ENCODE measurements at places on chromosomes 4 and X.

- DNase-seq: no peak
Measured at GRCh38 chr4:88268913-88269312, 15.4 kb downstream of the PPM1K start.

DNA sequence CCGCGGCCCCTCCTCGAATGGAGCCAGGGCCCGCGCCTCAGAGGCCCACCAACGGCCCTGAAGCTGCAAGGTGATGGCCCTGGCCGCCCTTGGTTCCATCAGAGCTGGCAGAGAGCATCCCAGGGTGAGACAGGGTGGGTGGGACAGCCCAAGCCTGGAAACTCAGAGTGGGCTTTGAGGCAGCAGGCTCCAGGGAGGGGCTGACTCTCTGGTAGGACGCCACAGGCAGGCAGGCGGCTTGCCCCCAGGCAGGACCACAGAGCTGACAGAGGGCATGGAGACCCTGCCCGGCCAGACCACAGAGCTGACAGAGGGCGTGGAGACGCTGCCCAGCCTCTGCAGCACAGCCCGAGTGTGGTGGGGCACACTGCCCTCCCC, 4.8 kb downstream of the MYL5 start:
- DNase-seq: no peak

- no peak for DNase-seq
Measured at GRCh38 chr4:2837110-2837903, 6.3 kb upstream of the ADD1 start.

DNA sequence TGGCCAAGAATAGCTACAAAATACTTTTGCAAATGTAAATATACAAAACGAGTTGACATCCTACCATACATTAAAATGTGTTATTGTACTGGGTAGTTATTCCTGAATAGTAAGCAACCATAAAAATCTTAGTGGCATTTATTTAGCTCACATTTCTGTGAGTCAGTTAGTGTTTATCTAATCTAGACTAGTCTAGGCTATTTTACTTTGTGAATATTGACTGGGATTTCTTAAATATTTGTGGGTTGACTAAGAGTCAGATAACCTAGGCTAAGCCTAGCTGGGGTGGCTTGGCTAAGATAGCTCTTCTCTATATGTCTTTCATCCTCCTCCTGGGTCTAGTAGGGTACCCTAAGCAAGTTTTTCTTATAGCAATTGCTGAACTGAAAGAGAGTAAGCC, 543.8 kb upstream of the DIAPH2 start:
- DNase-seq: no peak

DNA sequence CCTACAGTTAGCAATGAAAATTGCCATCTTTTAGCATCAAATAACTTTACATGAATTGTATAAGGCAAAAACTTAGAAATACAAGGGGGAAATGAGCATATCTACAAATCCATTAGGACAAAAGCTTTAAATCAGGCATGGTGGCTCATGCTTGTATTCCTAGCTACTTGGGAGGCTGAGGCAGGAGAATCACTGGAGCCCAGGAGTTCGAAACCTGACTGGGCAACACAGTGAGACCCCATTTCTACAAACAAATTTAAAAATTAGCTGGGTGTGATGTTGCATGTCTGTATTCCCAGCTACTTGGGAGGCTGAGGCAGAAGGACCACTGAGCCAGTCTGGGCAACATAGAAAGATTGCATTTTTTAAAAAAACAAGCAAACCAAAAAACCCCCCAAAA, 61.3 kb downstream of the EIF4E start:
- DNase-seq: no peak

- no peak for DNase-seq
Measured at GRCh38 chrX:4925911-4926310, 1212.5 kb upstream of the PRKX start.

GRCh38 chr4:142549248-142549647, 296.9 kb downstream of the INPP4B start:
- no peak for DNase-seq

- peak; percentile 94 for DNase-seq
Measured at GRCh38 chr4:57424232-57424897, 314.2 kb upstream of the IGFBP7 start.

GRCh38 chr4:81756973-81757372, 285.3 kb upstream of the RASGEF1B start:
- no peak for DNase-seq

DNA sequence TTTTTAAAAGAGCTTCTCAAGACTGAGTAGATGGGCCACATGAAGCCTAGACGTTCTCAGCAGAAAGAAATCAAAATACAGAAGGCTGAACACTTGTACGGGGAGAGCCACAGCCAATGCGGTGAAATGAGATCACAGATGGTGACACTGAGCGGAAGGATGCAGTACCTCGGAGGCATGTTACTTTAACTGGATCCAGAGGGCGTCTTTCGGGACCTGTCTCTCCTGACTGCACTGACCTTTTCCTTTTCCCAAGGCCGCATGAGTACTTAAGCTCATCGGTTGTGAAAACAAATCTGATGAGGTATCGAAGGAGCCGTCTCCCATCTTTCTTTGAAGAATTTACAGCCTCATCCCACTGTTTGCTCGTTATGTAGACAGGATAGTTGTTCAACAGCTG, 32.6 kb downstream of the BEND4 start:
- no peak for DNase-seq

GRCh38 chr4:122823476-122823875, 3.2 kb upstream of the FGF2 start:
- DNase-seq: no peak

DNA sequence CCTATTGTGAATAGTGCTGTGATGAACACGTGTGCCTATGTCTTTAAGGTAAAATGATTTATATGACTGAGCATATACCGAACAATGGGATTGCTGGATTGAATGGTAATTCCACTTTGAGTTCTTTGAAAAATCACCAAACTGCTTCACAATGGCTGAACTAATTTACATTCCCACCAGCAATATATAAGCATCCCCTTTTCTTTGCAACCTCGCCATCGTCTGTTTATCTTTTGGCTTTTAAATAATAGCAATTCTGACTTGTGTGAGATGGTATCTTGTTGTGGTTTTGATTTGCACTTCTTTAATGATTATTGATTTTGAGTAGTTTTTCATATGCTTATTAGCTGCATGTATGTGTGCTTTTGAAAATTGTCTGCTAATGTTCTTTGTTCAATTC, 31.8 kb upstream of the UGT2A1 start:
- DNase-seq: no peak

DNA sequence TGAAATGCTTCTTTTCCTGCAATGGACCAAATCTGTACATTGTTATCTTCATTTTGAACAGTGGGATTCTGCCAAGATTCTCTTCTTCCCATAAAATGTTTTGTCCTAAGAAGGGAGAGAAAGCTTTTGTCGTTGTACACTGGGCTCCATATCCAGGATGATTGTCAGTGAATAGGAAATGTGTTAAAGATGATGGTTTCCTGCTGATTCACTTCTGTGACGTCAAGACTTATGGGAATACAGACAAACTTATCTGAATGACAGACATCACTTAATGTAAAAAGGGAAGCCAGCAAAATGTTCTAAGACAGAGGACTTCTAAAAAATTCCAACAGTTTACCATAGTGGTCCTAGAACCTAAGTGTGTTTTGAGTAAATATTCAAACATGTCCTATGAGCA, 53.7 kb upstream of the HPF1 start:
- DNase-seq: peak; percentile 13

GRCh38 chr4:107902715-107903114, 28.6 kb upstream of the CYP2U1 start:
- DNase-seq: no peak

DNA sequence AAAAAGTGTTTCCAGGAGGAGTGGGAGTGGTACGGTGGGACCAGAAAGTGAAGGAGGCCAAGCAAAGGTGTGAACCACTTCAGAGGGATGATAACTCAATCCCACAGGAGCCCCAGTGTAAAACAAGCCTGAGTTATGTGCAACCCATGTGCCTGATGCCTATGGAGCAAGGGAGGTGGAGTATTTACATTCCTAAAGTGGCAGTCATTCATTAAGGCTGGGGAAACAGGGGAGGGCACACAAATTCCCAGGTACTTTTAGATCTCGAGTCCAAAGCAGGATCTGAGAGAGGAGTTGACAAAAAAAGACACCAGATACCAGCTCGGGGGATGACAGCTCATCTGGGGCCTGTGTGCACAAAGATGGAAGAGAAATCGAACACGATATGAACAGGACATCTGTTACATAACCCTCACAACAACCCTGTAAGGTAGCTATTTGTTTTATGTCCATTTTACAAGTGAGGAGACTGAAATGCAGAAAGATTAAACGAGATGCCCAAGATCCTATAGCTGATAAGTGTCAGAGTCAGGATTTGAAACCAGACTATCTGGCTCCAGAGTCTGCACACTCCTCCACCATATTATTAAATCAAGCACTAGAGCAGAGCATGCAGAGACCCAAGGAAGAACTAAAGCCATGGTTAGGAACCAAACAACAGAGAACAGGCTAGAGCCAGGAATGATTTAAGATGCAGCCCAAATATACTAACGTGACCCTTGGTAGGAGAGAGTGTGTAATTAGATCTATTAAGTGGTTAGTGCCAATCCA, 91.9 kb upstream of the MAPK10 start:
- DNase-seq: peak; percentile 37

DNA sequence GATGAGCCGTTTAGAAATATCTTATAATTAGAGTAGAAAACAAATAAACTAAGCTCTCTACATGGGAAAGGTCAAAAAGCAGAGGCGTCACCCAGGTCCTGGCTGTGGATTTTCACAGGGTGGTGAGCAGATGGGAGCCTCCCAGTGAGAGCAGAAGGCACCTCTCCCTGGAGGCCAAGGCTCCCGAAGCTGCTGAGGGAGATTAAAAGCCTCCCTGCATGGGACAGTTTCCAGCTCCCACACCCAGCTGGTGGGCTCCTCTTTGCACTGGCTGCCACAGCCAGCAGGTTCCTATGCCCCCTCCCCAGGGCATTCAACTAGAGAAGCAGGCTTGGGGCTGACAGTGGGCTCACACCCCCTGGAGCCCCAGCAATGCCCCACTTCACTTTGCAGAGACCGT, 55.2 kb upstream of the TBC1D9 start:
- no peak for DNase-seq

DNA sequence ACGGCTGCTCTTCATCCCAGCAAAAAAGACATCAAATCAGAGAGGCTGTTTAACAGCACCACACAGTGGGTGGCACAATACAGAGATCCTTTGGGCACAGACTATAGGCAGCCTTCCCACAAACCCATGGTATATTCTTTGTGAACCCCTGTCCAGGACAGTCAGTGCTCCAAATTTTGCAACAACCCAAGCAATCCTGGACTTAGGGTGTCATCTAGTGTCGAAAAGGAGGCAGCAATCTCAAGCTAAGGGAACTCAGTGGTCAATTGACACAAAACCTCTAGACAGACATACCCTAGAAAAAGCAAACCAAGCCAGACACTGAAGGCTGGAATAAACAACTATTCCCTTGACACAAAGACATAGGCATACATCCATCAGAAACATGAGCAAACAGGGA, 137.4 kb downstream of the BMP15 start:
- DNase-seq: no peak

DNA sequence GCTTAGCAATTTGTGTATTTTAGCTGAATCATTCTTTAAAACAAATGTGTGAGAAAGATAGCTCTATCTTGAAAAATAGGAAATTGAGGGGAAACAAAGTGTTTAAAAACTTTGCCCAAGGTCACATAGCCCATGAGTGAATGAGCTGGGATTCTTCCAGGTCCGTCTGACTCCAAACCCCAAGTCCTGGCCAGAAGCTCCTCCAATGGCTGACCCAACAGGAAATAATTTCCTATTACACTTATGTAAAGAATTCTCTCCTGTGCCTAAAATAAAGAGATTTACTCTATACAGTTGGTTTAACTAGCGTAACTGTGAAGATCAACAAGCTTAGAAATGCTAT, 287.6 kb downstream of the ARHGAP24 start:
- peak; percentile 96 for DNase-seq

- DNase-seq: peak; percentile 61
Measured at GRCh38 chrX:109839694-109840567, 106.9 kb upstream of the ACSL4 start.

GRCh38 chr4:110512901-110513300, 36.9 kb downstream of the ENPEP start:
- DNase-seq: no peak

- DNase-seq: no peak
Measured at GRCh38 chrX:85499400-85499799, 119.9 kb upstream of the POF1B start.

- no peak for DNase-seq
Measured at GRCh38 chr4:152146244-152146643, 385.4 kb upstream of the GATB start.

- peak; percentile 50 for DNase-seq
Measured at GRCh38 chrX:53288189-53288588, 6.8 kb upstream of the IQSEC2 start.

GRCh38 chr4:108355902-108356535, 187.3 kb upstream of the LEF1 start:
- no peak for DNase-seq

GRCh38 chr4:26173619-26174018, 147.2 kb upstream of the RBPJ start:
- DNase-seq: peak; percentile 22

GRCh38 chr4:83197555-83198235, 83.2 kb upstream of the PLAC8 start:
- no peak for DNase-seq

DNA sequence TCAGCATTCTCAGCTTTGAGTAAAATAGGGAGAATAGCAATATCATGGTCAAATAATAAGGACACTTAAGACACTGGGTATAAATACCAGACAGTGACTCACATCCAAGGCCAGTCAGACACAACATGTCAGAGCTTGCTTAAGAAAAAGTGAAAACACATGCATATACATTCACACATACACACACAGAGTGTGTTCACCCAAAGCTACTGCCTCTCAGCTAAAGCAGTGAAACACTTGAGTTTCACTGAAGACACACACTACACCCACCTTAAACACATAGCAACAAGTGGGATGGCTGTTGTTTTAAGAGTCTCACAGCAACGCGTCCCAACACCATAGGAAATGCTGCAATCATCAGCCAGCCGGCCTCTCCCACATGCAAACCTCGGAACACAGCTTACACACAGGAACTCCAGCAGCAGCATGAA, 14.4 kb downstream of the SHROOM4 start:
- peak; percentile 52 for DNase-seq

GRCh38 chr4:139556724-139557555, 921 bp upstream of the SETD7 start:
- peak; percentile 47 for DNase-seq

GRCh38 chr4:110088670-110089069, 109.7 kb downstream of the ELOVL6 start:
- peak; percentile 26 for DNase-seq

GRCh38 chr4:101958547-101958946, 168.0 kb downstream of the BANK1 start:
- no peak for DNase-seq

DNA sequence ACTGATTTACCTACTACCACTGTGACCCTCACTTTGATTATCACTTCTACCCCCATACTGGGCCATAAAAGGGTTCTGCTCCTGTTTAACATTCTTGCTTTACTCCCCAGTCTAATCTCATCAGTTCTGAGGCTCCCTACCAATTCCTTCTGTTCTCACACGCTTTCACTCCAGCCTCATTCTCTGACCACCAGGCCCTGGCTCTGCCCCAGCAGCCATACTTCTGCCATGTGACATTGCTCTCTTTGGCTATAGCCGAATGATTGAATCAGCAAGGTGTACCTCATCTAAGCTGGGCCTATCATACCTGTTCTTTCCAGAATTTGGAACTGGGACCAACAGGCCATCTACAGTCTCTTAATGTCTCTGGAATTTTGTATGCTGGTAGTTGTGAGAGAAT, 14.4 kb upstream of the ELF2 start:
- no peak for DNase-seq

- no peak for DNase-seq
Measured at GRCh38 chrX:56068274-56068758, 163.8 kb upstream of the KLF8 start.
